ENCODE measurements at places on chromosomes 12 and 14. TPM values are rescaled to one million over a fixed set of nuclear protein-coding genes. Genes with fewer than 3 reads are reported as not detected.

Gene VWF
- 1,804 TPM for total RNA-seq

Gene DENND5B
- total RNA-seq, result 10.7 TPM

Gene SP1
- 39.0 TPM for total RNA-seq

Gene RPAP3
- 17.8 TPM for total RNA-seq

Gene ANO2
- total RNA-seq, result 32.4 TPM

Gene ISM2
- total RNA-seq, result 0.41 TPM

Gene PLEKHD1
- total RNA-seq, result not detected

Gene RFX4
- total RNA-seq, result not detected

Gene ZC3H14
- 45.7 TPM for total RNA-seq

Gene MMP17
- 24.3 TPM for total RNA-seq

Gene CCDC184
- total RNA-seq, result 0.41 TPM

Gene ABCC9
- total RNA-seq, result 1.1 TPM

Gene DAZAP2
- total RNA-seq, result 248 TPM

Gene GPR65
- total RNA-seq, result not detected

Gene DTX3
- total RNA-seq, result 4.8 TPM

Gene PTPN21
- total RNA-seq, result 11.1 TPM

Gene ZDHHC22
- total RNA-seq, result not detected

All from glomerular endothelial cell (primary cell).